ENCODE measurements at places on chromosomes 12 and 14. TPM values are rescaled to one million over a fixed set of nuclear protein-coding genes. Genes with fewer than 3 reads are reported as not detected.

The ISM2 gene
- 0.14 TPM for total RNA-seq

The KRT75 gene
- not detected for total RNA-seq

The KRT8 gene
- total RNA-seq: 13.4 TPM

The TMTC2 gene
- total RNA-seq: 49.8 TPM

Data from smooth muscle cell of bladder (primary cell).